HCT116 (cell line): ENCODE measurements at places on chromosomes 5 and 9. TPM values are rescaled to one million over a fixed set of nuclear protein-coding genes. Genes with fewer than 3 reads are reported as not detected.

OTULINL gene
- total RNA-seq: 8.8 TPM

LRRC19 gene
- total RNA-seq: not detected

SPIN1 gene
- total RNA-seq: 74.0 TPM

CCNO gene
- 12.1 TPM for total RNA-seq

FOXD4L3 gene
- total RNA-seq: 0.25 TPM

CKMT2 gene
- total RNA-seq: not detected

MYOZ3 gene
- total RNA-seq: 0.10 TPM

IFNB1 gene
- not detected for total RNA-seq

HMMR gene
- 54.9 TPM for total RNA-seq

IL9 gene
- not detected for total RNA-seq

GRCh38 chr9:92408747-92409478, 4.5 kb upstream of the OGN start:
- no peak for DNase-seq

DNA sequence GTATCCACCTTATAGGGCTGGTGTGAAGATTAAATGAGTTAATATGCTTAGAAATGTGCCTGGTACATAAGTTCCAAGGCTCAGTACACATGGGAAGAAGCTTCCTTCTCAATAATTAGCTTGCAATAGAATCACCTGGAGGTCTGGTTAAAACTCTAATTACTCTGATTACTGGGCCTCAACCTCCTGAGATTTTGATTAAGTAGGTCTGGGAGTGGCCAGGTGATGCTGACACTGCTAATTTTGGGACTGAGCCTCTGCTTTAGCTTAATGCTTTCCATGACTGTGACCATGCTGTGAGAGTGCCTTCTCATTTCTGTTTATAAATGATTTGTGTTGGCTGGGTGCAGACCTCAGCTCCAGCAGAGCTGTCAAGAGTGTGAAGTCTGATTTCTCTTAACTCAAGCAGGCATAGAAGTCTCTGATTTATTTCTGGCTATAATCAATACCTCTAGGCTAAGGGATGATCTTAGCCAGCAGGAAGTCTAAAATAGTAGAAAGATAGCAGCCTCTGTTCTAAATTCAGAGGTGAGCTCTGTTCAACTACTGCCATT, 85.3 kb upstream of the ZNF608 start:
- DNase-seq: no peak

DNA sequence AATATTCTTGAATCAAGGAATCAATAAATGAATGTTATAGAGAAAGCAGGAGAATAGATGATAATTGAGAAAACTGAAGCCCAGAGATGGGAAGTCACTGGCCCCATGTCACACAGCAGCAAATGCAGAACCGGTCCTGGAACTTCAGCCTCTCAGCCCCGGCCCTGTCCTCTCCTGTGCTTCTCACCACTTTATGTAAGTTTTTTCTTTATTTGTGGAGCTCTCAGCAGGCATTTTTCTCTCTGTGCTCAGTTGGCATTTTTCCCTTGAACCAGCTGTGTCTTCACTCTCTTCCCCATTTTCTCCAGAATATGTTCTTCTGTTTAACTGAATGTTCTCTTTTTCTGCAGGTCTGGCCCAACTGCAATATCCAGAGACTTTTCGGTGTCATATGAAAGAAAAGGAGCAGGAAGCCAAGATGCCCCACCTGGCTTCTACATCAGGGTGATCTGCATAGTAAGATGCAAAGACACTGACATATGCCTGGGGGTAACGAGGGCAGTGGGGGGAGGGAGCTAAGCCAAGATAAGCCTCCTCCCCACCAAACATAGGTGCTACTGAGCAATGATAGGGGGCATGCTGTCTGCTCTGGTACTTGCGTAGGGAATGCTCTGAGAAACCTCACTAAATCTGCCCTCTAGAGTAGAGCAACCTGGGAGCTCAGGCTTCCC, 12.8 kb upstream of the LCP2 start:
- no peak for DNase-seq

- no peak for DNase-seq
Observed at GRCh38 chr9:117677572-117677971, 26.6 kb upstream of the TLR4 start.

- no peak for DNase-seq
Observed at GRCh38 chr5:67142816-67143215, 53.8 kb downstream of the CD180 start.

- no peak for DNase-seq
Observed at GRCh38 chr9:93119703-93119952, 14.4 kb downstream of the NINJ1 start.

DNA sequence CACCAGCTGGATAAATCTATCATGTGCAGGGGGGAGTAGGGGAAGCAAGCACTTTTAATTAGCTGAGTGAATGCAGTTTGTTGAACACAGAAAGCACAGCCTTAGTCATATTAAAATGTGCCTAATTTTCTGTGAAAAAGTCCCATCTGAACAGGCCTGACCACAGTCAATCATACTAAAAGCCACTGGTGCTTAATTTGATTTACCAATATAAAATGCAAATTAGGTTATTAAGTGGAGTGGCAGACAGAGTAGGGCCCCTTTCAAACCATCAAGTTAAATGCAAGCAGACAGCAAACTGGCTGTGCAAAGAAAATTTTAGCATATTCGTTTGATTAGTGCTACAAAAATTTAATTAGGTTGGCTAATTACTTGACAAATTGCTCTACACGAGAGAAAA, 176.1 kb downstream of the ISL1 start:
- no peak for DNase-seq

GRCh38 chr5:150789943-150790611, 11.5 kb downstream of the SMIM3 start:
- peak; percentile 85 for DNase-seq

DNA sequence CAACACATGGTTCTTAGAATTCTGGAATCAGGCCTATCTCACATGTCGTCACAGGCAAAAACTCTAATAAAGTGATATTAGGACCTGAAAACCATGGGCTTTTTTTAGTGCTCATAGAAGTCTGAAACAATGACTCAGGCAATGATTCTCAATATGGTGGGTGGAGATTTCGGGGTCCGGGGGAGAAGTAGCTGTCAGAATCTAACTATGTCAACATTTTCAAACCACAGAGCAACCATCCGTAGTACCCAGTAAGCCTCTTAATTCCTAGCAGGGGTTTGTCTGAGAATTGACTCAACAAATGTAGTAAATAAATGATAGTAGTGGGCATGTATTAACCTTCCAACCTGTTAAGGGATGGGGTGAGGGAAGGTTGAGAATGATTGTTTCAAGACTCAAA, 2.6 kb downstream of the AMACR start:
- no peak for DNase-seq

- DNase-seq: no peak
Observed at GRCh38 chr5:149938791-149939358, 5.7 kb downstream of the PDE6A start.

GRCh38 chr5:65722575-65723403, 784 bp downstream of the NLN start:
- DNase-seq: peak; percentile 19

DNA sequence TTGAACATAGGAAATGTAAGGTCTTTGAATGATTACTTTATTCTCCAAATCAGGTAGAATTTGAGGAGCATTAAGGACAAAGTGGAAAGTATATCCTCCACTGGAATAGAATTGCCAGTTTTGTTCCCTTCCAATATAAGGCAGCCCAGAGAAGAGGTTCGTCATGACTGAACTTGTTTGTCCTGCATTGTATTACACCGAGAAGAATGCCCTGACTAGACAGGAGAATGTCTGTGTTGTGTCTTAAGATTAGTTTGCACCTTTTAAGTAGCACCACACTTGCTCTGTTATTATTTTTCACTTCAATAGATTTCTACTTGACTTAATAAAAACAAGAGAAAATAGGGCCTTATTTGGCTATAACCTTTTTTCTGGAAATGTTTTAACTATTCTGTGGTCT, 586.2 kb upstream of the PTGER4 start:
- DNase-seq: no peak

DNA sequence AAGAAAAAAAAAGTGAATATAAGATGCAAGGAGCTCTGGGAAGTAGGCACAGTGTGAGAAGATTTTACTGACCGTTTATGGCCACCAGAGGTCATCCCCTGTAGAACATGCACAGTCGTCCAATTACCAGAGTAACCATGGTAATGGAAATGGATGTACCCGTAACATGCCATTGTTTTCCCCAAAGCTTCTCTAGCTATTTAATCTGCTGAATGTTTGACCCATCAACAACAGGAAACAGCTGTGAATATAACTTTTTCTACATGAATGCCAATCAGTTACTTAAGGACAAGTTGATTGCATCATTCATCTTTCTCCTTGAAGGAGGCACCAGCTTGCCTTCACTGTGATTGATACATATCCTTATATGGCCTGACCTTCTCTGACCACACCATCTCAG, 1967.0 kb upstream of the CDH9 start:
- DNase-seq: no peak

DNA sequence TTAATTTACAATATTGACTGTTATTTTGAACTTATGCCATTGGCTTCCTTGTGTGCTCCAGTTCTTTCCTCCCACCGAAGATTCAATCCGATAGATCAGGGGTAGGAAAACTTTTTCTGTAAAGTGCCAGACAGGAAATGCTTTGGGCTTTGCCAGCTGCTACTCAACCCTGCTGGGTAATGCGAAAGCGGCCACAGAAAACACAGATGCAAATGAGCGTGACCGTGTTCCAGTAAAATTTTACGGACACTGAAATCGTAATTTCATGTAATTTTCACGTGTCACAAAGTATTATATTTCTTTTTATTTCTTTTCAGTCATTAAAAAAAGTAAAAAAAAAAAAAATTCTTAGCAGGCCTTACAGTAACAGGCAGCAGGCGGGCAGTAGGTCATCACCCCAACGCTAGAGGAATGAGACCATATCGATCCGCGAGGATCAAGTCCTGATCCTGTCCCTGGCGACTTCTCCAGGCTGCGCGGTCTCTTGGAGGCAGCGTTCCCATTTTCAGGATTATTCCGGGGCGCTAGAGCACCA, 599 bp downstream of the NMRK1 start:
- no peak for DNase-seq

- peak; percentile 16 for DNase-seq
Observed at GRCh38 chr9:134182554-134183085, 18.3 kb upstream of the RNU6ATAC start.

DNA sequence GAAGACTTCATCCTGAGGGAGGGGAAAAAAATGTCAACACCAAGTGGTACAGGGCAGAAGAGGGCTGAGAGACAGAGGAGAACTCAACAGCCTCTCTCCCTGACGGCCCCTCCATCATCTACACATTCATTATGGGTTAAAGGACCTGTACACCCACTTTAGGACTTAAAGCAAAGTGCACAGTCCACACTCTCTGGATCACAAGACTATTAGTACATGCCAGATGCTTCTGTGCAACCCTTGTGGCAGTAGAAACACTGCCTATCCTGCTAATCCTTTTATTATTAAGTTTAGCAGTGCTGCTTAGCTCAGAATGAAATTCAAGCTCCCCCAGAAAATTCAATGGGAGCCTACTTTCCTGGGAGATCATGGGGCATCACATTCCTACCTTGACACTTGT, 1.9 kb downstream of the FRMD3 start:
- DNase-seq: no peak

- no peak for DNase-seq
Observed at GRCh38 chr5:133729800-133730199, 117.5 kb upstream of the FSTL4 start.

- DNase-seq: no peak
Observed at GRCh38 chr5:147658293-147658932, 124.1 kb downstream of the JAKMIP2 start.

DNA sequence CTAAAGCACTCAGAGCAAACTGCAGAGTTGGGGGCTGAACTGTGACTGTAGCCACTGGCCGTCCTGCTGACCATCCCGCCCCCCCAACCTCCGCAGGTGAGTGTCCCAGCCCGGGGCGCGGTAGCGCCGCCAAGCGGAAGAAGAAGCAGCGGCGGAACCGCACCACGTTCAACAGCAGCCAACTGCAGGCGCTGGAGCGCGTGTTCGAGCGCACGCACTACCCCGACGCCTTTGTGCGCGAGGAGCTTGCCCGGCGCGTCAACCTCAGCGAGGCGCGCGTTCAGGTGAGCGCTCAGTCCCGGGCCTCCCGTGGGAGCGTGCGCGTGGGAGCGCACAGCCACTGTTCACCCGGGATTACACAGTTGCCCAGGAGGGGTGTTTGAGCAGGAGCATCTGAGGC, 33.7 kb downstream of the PTGES start:
- no peak for DNase-seq

DNA sequence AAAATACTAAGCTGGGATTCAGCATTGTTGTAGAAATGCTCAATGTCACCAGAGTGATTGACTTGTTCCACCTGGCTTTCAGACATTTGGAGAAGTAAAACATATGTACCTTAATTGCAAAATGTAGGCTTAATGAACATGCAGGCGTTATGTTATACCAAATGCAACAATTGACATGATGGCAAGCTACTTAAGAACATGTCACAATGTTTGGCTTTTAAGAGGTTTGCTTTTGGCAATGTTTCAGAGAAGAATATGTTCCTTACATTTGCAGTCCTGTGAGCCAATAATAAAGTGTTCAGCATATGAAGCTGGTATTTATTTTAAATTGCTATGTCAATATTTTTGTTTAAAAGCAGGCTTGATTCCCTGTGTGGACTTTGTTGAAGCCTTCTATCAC, 111.7 kb upstream of the NUDT12 start:
- no peak for DNase-seq

DNA sequence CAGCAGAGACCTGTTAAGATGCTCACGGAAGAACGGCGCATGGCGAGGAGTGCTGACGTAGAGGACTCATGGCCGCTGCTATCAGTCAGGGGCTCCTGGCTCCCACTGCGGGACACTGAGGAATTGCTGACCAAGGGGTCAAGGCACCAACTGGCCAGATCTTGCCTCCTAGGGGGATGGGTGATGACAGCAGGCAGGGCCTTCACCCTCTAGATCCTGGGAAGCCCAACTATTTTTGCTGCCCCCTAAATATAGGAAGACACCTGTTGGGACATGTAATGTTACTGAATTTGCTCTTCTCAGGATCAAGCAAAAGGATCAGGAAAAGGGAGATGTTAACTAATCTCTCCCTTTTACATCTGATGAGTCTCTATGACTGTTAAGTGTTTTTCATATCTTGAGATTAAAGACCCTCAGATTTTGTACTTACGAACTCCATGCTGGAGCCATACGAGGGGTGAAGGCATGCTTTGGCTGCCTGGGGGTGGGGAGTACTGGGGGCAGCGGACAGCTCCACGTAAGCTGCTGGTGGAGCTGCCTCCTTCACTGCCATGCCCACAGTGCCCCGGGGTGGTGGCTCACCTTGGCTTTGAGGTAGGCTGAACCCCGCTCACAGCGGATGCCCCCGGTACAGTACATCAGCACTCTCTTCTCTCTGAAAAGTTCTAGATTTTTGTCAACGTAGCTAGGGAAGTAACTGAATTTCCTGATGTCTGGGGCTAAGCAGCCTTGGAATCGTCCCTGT, 28.1 kb downstream of the TSTD2 start:
- no peak for DNase-seq

GRCh38 chr5:146647656-146648199, 131.7 kb upstream of the GPR151 start:
- DNase-seq: no peak

GRCh38 chr9:75198436-75198835, 110.1 kb downstream of the OSTF1 start:
- no peak for DNase-seq

GRCh38 chr5:150121448-150122157, 34.0 kb downstream of the PDGFRB start:
- no peak for DNase-seq
